Bronchus fibroblast of lung (primary cell): ENCODE measurements at places on chromosomes 2 and 18. TPM values are rescaled to one million over a fixed set of nuclear protein-coding genes. Genes with fewer than 3 reads are reported as not detected.

The RGPD3 gene
- total RNA-seq = under 0.01 TPM in 1 of 2 replicates, not detected in the other

The IL18R1 gene
- 1.0 and 1.3 TPM in 2 replicates for total RNA-seq

The SERPINB10 gene
- total RNA-seq = 1.7 TPM in 1 of 2 replicates, not detected in the other

The C18orf54 gene
- 3.7 and 4.5 TPM in 2 replicates for total RNA-seq

The ABHD1 gene
- not detected in 2 replicates for total RNA-seq

The INPP1 gene
- total RNA-seq = 9.1 and 9.8 TPM in 2 replicates

The CRYBA2 gene
- not detected in 2 replicates for total RNA-seq

The CACNB4 gene
- under 0.01 and 0.15 TPM in 2 replicates for total RNA-seq

The STK16 gene
- total RNA-seq = 15.9 and 18.8 TPM in 2 replicates
